ENCODE measurements at places on chromosomes 6 and 20.

GRCh38 chr6:144725736-144726522, 440.8 kb downstream of the UTRN start:
- peak; percentile 40 for DNase-seq

- no peak for DNase-seq
Measured at GRCh38 chr6:149075616-149076354, 241.7 kb upstream of the TAB2 start.

DNA sequence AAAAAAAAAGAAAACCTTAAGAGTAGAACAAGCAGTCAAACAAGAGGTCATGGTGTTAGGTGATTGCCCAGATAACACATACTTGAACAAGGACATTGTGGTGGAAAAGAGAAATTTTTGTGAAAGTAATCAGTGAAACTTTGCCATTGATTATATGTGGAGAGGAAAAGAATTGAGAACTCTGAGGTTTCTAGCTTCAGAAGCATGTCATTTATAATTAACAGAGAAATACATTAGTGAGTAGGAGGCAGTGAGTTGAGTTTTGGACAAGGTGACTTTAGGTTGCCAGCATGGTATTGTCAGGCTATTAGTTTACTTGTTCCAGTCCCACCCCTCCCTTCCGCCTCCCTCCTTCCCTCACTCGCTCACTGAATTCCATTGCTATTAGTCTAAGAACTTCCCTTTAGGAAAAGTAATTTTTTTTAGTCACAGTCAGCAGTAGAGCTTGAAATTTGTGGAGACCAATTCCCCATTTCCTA, 17.2 kb downstream of the TAB2 start:
- DNase-seq: no peak

GRCh38 chr20:24827603-24828295, 121.3 kb upstream of the CST7 start:
- DNase-seq: no peak

All from stimulated activated CD8-positive, alpha-beta memory T cell treated with anti-CD3 and anti-CD28 coated beads, Interleukin-7, amount 100 ng/mL, for 48 hours (primary cell).